ENCODE measurements at places on chromosomes 2 and 18.

GRCh38 chr18:60358516-60358915 is 14.1 kb downstream of the MC4R start:
- no peak for DNase-seq

DNA sequence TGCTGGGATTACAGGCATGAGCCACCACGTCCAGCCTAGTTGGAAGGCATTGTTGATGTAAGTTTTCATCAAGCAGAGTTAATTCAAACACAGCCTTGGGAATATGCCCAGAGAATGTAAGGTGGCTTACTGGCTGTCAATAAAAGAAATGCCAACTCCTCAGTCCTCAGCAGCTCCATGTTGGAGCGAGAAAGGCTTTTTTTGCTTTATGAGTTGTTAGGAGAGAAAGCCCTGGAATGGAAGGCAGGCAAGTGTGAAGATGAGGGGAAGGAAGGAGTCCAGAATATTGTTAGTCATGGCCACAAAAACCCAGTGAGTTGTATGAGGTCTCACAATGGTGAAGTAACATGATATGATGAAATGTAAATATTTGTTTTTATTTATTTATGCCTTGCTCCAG is 57.1 kb downstream of the MAP4K4 start:
- DNase-seq: no peak

GRCh38 chr2:46878886-46879285 is 36.7 kb downstream of the MCFD2 start:
- no peak for DNase-seq

DNA sequence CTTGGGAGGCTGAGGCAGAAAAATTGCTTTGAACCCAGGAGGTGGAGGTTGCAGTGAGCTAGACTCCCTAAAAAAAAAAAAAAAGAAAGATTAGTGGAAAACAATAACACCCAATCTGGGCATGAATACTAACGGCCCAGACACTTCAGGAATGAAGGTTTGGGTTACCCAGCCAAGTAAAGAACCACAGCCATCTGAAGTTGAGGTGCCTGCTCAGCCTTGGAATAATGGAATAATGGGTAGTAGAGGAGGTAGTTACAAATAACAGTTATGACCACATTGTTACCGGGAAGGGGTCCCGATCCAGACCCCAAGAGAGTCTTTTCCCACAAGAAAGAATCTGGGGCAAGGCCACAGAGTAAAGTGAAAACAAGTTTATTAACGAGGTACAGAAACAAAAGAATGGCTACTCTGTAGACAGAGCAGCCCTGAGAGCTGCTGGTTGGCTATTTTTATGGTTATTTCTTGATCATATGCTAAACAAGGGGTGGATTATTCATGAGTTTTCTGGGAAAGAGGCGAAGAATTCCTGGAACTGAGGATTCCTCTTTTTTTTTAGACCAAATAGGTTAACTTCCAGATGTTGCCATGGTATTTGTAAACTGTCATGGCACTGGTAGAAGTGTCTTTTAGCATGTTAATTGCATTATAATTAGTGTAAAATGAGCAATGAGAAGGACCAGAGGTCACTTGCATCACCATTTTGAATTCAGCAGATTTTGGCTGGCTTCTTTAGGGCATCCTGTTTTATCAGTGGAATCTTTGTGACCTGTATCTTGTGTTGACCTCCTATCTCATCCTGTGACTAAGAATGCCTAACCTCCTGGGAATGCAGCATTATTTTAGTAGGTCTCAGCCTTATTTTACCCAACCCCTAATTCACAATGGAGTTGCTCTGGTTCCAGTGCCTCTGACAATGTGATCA is 96.2 kb upstream of the HAAO start:
- DNase-seq: no peak

GRCh38 chr18:48493434-48494230 is 45.2 kb upstream of the CTIF start:
- DNase-seq: no peak

Measured in CD4-positive, alpha-beta T cell treated with Interleukin-6 at 100 ng/mL for 8 hours (primary cell).